GM23338 (cell line): ENCODE measurements at places on chromosomes 2 and 18.

DNA sequence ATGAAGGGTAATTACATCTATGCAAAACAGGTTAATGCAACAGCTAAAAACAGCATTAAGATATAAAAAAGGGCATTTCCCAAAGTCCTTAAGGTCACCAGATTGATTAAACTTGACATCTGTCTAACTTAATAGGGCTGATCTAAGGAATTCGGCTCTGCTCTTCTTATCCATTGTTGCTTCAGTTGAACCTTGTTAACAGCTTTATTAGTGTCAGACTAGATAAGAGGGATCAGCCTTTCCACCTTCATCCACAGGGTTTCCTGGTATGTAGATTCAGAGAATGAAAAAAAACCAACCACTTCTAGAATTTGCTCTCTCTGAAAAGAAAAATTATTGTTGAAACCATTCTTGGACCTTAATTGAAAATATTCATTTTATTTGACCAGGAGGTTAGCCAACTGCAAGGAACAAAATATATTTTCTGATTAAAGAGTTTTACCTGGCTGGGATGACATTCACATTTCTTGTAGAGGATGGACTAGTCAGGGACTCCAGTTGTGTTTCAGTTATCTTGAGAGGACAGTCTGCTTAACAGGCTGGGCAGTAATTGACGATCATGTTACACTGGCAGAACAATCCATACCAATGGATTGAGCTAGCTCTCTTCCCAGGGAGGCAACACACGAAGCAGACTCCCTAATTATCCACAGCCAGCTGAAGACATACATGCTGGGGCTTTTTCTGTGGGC lies 357.4 kb upstream of the ACVR2A start:
- no peak for DNase-seq

DNA sequence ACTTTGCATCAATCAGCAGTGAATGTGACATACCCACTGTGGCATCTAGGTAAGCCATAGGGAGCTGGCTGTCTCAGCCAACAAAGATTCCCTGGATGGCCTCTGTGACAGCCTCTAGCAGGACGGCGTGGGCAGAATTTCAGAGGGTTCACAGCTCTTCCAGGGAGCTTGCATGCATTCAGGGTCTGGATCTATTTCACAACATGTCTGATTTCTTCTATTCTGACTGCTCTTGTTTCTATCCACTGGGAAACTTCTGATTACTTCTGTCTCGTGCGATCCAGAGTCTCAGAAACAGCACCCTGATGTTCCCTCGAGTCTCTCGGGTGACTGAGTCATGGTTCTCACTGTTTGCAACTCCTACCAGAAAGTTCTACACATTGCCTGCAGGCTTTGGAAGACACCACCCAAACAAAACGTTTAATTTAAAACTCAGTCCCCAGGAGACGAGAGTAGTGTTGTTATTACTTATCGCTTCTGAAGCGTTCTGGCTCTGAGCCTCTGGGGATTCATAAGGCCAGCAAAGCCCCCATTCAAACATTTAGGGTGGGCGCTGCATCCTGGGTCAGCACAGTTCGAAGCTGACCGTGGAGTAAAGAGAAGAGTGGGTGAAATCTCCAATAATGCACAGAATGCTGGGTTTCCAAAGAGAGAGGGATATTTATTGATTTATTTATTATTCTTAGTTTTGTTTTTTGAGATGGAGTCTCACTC lies 41.9 kb upstream of the ODC1 start:
- DNase-seq, result no peak

DNA sequence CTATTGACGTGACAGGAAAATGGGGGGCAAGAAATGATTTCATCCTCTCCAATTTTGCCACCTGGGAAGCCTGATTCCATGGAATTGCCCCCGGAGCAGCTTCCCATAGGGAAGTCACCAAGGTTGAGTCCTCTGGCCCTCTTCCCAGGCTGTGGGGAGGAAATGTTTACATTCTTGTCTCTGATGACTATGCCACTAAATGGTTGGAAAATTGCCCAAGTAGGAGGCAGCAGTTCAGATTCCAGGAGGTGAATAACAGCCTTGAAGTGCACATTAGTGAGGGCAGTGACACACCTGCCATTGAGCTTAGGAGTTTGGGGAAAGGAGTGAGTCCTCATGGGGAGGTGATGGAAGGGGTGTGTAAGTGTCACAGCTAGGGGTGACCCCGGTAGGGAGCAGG lies 449.2 kb upstream of the DCC start:
- no peak for DNase-seq

- no peak for DNase-seq
Measured at GRCh38 chr2:176473177-176473576, 203.9 kb downstream of the MTX2 start.

DNA sequence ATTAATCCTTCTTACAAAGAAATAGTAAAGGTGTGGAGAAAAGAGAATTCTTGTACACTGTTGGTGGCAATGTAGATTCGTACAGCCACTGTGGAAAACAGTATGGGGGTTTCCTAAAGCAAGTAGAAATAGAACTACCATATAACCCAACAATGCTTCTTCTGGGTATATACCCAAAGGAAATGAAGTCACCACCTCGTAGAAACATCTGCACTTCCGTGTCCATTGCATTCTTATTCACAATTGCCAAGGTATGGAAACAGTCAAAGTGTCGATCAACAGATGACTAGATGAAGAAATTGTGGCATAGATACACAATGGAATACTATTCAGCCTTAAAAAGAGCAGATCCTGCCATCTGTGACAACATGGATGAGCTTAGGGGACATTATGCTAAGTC lies 93.4 kb upstream of the TGIF1 start:
- DNase-seq, result no peak
